ENCODE measurements at places on chromosomes 6 and 20. TPM values are rescaled to one million over a fixed set of nuclear protein-coding genes. Genes with fewer than 3 reads are reported as not detected.

Gene LIME1
- total RNA-seq = 8.6 TPM

Gene TNXB
- 90.6 TPM for total RNA-seq

Gene BTN3A1
- 29.5 TPM for total RNA-seq

Gene C2
- 4.7 TPM for total RNA-seq

Gene SIRPD
- total RNA-seq = not detected

Gene VGLL2
- not detected for total RNA-seq

Gene CHMP4B
- total RNA-seq = 48.0 TPM

Gene HLA-DMB
- 23.6 TPM for total RNA-seq

Gene AGER
- total RNA-seq = 2.5 TPM

Gene MLN
- total RNA-seq = not detected

Gene GINM1
- 16.1 TPM for total RNA-seq

Gene ULBP2
- total RNA-seq = not detected
